ENCODE measurements at places on chromosomes 6 and 20.

- no peak for DNase-seq
These were observed 49.9 kb downstream of the PTPN1 start for GRCh38 chr20:50559856-50560638.

DNA sequence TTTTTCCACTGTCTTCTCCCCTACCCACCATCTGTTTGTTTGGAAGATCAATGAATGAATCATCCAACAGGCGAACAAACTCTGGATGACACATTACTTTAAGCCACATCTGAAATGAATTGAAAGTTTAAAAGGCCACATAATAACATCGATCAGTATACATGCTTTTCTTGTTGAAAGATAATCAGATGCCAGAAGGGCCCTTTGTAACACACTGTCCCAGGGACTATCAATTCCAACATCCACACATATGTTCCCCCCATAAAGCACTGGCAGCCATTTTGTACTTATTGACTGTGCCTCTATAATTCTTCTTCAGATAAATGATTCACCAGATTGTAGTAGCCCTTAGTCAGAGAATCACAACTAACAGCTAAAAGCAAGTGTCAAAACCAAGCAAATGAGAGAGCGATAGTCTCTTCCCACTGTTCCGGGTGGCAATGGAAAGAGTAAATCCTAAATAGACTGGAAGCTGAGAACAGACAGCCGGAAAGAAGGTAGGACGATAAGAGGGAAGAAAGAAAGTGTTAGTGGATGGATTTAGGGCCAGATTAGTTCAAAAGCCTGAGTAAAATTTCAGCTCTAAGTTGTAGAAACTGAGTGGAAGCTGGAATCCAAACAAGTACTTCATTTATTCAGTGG lies 184.9 kb upstream of the TENT5A start:
- no peak for DNase-seq

DNA sequence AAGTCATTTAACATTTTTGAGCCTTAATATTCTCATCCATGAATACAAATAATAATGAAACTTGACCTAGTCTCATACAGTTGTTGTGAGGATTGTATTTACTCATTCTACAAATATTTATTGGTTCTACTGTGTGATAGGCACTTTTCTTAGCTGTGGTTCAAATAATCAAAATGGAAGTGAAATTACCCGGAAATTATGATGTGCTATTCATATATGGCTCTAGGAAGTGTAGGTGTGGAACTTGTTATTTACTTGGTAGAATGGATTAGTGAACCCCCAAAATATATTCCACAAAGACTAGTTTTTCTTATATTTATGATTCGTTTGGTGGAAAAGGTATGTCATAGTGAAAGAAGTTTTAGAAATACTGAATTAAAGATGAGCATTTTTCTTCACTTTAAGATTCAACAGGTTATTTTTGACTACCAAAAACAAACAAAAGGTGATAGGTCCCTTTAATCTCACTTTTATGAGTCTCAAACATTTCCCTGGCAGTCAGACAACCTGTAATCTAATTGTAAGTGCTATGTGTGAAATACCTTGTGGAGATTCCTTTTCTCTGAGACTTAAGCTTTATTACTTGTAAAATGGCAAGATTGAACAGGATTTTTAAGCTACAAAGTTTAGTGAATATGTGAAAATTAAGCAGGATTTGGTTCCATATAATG lies 77.8 kb downstream of the STXBP5 start:
- no peak for DNase-seq

DNA sequence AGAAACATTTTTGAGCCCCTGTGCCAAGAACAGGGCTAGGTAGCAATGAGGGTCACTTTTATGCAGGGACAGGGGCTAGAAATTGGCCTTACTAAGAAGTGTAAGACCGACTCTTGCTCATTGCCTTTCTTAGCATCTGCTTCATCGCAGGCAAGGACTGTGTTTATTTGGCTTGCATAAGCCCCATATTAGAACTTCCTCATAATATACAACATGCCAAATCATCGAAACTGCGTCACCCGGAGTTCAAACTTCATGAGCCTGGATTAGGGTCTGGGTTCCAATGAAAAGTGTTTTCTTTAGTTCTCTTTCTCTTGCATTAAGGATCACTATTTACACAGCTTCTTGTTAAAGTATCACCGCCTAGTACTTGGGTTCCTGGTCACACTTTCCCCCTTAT lies 977 bp upstream of the SMAP1 start:
- no peak for DNase-seq

GRCh38 chr20:63216849-63217471 lies 1.0 kb upstream of the YTHDF1 start:
- DNase-seq = no peak

GRCh38 chr6:63643862-63644261 lies 8.3 kb downstream of the PHF3 start:
- peak; percentile 51 for DNase-seq
